CD4-positive, alpha-beta T cell treated with Interleukin-6 at 100 ng/mL for 8 hours (primary cell): ENCODE measurements at places on chromosomes 11 and 22.

DNA sequence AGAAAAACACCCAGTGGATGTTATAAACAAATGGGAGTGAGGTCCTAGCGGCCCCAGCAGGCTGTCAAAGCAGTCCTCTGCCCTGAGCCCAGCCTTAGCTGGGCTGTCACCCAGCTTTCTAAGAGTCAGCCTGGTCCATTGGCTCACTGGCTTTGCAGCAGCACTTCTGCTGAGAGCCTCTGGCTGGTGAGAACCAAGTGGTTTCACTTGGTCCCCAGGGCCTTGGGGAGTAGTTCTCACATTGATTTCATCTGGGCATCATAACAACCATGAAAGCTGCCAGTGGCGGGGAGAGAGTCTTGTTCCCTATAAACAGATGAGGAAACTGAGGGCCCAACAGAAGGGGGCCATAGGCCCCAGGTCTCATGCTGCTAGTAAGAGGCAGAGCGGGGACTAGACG lies 11.4 kb downstream of the SEC14L6 start:
- no peak for DNase-seq

GRCh38 chr22:34481090-34481489 lies 560.8 kb upstream of the LARGE1 start:
- no peak for DNase-seq

DNA sequence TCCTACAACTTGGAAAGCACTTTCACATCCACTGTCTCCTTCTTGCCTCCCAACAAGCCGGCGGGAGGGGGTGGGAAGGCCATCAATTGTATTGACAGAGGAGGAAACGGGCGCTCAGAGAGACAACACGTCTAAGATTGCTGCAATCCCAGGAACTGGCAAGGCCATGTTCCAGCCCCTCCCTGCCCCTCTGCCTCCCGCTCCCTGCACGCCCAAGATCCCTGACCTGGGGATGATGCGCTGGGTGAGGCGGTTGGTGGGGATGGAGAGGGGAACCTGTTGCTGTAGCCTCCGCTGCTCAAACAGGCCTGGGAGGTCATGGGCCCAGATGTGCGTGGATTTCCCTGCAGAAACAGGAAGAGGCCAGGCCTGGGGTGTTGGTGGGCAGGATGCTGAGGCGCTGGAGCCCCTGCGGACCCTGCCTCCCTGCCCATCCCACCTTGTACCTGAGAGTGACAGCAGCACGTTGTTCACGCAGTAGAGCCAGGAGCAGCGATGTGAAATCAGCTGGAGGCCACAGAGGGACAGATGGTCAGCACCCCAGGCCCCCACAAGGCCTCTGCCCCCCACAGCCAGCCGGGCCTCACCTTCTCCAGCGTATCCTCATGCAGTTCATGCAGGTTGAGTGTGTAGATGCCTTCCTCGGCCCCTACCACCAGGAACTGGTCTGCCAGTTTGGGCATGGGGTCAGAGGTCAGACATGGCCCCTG lies 6.8 kb downstream of the MAP4K2 start:
- no peak for DNase-seq

DNA sequence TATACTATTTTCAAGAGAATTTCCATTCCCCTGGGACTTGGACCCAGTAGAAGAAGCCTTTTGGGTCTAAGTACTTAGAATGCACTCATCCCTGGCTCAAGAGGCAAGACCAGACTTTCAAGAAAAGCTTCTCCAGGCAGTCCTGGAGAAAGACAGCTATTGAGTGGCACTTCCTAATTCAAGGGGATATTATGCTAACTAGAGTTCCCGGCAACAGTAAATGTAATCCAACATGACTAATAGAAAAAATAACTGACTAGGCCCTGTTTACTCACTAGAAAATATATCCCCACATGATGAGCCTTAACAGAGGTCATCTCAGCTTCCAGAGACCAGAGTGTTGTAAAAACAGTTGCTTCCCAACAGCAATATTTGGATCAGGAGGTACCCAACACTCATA lies 47.2 kb upstream of the AKIP1 start:
- no peak for DNase-seq

DNA sequence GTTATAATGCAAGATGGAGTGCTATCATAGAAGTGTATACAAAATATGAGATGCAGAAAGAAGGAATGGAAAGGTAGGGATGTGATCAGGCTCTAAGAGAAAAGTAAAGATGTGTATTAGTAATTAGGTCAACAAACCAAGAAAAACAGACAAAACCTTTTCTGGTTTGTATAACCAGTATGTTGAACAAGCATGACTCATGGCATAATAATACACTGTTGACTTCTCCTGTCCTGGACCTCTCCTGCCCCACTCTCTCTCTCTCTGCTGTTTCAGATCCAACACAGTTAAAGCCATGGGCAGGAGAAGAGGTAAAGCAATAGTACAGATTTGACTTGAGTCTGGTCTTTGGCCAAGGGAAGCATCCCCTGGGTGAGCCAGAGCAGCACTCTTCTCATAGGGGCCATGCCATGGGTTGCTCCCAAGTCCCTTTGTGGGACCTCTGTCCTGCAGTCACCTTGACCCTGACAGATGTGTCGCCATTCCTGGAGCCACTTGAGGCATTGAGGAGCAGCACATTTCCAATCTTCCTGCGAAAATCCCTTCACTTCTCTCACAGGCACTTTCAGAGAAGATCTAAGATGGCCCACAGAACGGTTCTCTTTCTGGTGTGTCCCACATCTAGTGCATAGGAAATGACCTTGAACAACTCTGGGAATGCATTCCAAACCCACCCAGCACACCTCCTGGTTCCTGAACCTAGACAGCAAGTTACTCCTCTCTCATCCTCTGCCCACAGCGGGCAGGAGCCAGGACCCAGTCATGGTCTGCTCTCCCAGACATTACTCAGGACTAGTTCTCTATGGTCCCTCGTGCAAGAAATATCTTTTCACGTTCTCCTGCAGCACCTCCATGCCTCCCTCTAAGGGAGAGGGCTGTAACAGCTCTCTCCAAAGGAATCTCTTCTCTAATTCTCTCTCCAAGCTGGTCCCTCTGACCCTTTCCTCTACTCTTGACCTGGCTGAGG lies 58.2 kb upstream of the PRSS23 start:
- DNase-seq = no peak

DNA sequence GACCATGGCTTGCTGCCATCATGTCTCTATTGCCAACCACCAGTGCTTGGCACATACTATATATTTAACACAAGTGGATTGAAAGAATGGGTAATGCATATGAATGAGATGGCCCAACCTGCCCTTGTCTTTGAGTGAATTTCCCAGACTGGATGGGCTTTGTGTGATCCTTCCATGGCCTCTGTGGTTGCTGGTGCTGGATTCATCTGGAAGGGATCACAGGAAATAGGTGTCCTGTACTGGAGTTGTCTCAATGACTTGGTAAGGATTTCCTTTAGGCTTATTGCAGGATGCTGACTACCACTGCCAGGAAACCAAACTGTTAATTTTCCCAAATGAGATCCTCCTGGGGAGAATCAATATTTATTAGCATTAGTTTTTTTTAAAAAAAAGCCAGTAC lies 328.6 kb downstream of the TMEM135 start:
- DNase-seq = no peak

GRCh38 chr11:12377106-12377823 lies at the start of gene PARVA:
PARVA (plus strand) TSS chr11:12377571; CDS start chr11:12377648, 77 bp downstream.
- DNase-seq = no peak

GRCh38 chr11:45665206-45665932 lies at the start of gene CHST1:
CHST1 (minus strand) TSS chr11:45665622; CDS start chr11:45650923, 14,699 bp downstream.
- DNase-seq = no peak
